ENCODE measurements at places on chromosomes 2 and 18. TPM values are rescaled to one million over a fixed set of nuclear protein-coding genes. Genes with fewer than 3 reads are reported as not detected.

Gene CNTNAP5
- total RNA-seq = not detected

Gene CHCHD5
- 20.1 TPM for total RNA-seq

Gene DSC2
- total RNA-seq = 42.4 TPM

Gene SLC23A3
- total RNA-seq = 4.4 TPM

Gene CRYGC
- not detected for total RNA-seq

Gene ALS2
- 29.0 TPM for total RNA-seq

Gene PROKR1
- not detected for total RNA-seq

Gene UGT1A5
- 7.1 TPM for total RNA-seq

Gene PPP1R1C
- total RNA-seq = 2.7 TPM

Gene TBR1
- total RNA-seq = 0.07 TPM

Gene DSG4
- total RNA-seq = not detected

Gene KIF1A
- 280 TPM for total RNA-seq

Gene EIF2AK2
- total RNA-seq = 121 TPM

Gene FRZB
- 0.21 TPM for total RNA-seq

Gene MGAT4A
- 21.8 TPM for total RNA-seq

Gene SCYGR7
- total RNA-seq = not detected

Gene CHRNG
- total RNA-seq = not detected

Gene MARCO
- not detected for total RNA-seq

Gene FBLN7
- total RNA-seq = 0.27 TPM

Gene RAMP1
- 9.8 TPM for total RNA-seq

Gene RSAD2
- 37.2 TPM for total RNA-seq

Measured in Calu3 (cell line).